ENCODE measurements at places on chromosomes 2 and 18.

- H3K27me3 ChIP-seq = no peaks in the 10 kb centered on the region
- no peak overlapping the region for H3K4me3 ChIP-seq
- DNase-seq = no peak
- H3K27ac ChIP-seq = no peak overlapping the region
Measured at GRCh38 chr2:241992753-241993152, 123.2 kb downstream of the RTP5 start.

GRCh38 chr2:122340246-122340645 is 584.8 kb downstream of the TSN start:
- DNase-seq = no peak
- no peaks in the 10 kb centered on the region for H3K27me3 ChIP-seq
- no peak overlapping the region for H3K27ac ChIP-seq
- no peaks in the 10 kb centered on the region for H3K36me3 ChIP-seq
- H3K4me3 ChIP-seq = no peak overlapping the region
- H3K4me1 ChIP-seq = no peaks in the 10 kb centered on the region

- no peaks in the 10 kb centered on the region for H3K27me3 ChIP-seq
- H3K27ac ChIP-seq = peak overlapping the region; percentile 11
- DNase-seq = peak; percentile 28
- no peak overlapping the region for H3K4me3 ChIP-seq
Measured at GRCh38 chr2:217947383-217948350, 55.1 kb downstream of the TNS1 start.

DNA sequence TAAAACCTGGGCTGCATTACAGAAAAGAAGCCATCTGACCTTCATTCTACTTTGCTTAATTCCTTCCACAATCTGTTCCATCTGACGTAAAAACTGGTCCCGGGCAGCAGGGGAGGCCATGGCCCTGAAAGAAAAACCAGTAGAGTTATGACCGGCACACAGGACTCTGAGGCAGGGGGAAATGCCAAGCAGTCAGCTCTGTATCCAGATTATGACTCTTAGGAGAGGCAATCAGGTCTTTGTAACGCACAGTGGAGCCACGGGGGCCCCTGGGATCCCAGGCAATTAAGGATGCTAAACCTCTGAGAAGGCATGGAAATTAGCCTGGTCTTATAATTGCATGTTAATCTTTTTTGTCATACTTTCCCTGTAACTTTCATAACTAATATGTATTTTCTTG is 78.4 kb downstream of the CCDC93 start:
- H3K4me3 ChIP-seq = no peak overlapping the region
- DNase-seq = no peak
- H3K27me3 ChIP-seq = no peaks in the 10 kb centered on the region

- H3K27ac ChIP-seq = no peak overlapping the region
- no peaks in the 10 kb centered on the region for H3K36me3 ChIP-seq
- no peaks in the 10 kb centered on the region for H3K4me1 ChIP-seq
- no peaks in the 10 kb centered on the region for H3K27me3 ChIP-seq
- H3K4me3 ChIP-seq = no peak overlapping the region
Measured at GRCh38 chr2:228916416-228917090, 354.5 kb downstream of the PID1 start.

- DNase-seq = no peak
- H3K27ac ChIP-seq = no peak overlapping the region
- peaks cover 1% of the 10 kb centered on the region for H3K4me1 ChIP-seq
- no peaks in the 10 kb centered on the region for H3K27me3 ChIP-seq
Measured at GRCh38 chr2:181143790-181144300, 163.4 kb downstream of the UBE2E3 start.

GRCh38 chr2:97713296-97714083 is at the start of gene ZAP70:
TSS of gene ZAP70 (plus strand) at chr2:97713576. CDS start at chr2:97724037, 10,461 bp downstream.
- no peaks in the 10 kb centered on the region for H3K36me3 ChIP-seq
- H3K27ac ChIP-seq = no peak within 1 kb of the TSS
- H3K27me3 ChIP-seq = no peaks in the 10 kb centered on the region
- DNase-seq = no peak
- H3K4me3 ChIP-seq = no peak within 1 kb of the TSS
- H3K4me1 ChIP-seq = no peaks in the 10 kb centered on the region

DNA sequence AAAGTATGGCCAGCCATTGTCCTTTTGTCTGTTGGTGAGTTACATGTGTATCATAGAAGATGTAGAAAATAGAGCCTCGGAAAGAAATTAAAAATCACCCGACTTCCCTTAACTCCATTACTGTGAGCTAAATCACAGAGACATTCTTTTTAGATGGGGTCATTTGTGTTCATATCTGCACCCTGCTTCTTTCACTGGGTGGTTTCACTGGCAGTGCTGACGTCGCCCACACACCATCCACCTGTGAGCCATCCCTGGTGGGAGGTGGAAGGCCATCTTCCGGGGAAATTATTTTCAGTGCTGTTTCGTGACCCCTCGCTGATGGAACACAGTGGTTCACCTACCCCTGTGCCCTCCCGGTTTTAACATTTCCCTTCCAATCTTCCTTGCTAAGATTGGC is 21.2 kb downstream of the SH3BP4 start:
- H3K27me3 ChIP-seq = no peaks in the 10 kb centered on the region
- no peak overlapping the region for H3K27ac ChIP-seq
- peaks cover 16% of the 10 kb centered on the region for H3K4me1 ChIP-seq
- H3K36me3 ChIP-seq = no peaks in the 10 kb centered on the region

DNA sequence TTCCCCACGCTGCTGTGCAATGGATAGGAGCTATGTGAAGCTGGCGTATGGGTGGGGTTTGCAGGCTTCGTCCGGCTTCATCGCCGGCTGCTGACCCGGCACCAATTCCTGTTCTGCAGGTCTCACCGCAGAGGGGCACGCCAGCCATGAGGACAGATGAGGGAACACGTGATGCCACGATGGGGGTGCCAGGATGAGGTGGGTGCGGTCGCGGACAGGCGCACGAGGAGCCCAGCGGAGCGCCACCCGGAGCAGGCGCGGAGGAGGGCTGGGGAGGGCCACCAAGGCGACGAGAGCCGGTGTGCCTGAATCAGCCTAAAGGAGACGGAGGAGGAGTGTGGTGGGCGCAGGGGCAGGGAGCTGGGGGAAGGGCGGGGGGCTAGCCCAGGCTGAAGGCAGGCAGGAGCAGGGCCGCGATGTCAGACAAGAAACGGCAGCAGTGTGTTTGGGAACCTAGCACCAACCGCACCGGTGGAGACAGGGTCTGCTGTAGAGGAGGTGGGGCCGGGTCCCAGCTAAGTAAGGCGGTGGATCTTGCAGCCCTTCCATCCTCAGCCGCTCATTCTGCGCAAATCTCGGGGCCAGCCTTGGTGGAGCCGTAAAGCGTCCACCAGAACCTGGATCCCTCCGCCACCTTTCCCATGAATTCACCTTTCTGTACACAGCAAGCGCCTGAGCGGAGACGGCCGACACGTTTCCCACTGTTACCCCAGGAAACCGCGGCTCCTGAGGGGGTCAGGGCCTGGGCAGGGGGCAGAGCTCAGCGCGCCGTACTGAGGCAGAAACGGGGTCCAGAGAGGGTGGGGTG is 17.0 kb upstream of the CD8A start:
- H3K4me3 ChIP-seq = peak overlapping the region; percentile 39
- DNase-seq = peak; percentile 25
- H3K36me3 ChIP-seq = no peaks in the 10 kb centered on the region
- H3K27ac ChIP-seq = no peak overlapping the region
- H3K4me1 ChIP-seq = no peaks in the 10 kb centered on the region

Data from ovary (tissue), 10 donors.